ENCODE measurements at places on chromosomes 3 and 15. TPM values are rescaled to one million over a fixed set of nuclear protein-coding genes. Genes with fewer than 3 reads are reported as not detected.

Gene HTR3E
- total RNA-seq = not detected

Gene IGF2BP2
- 116 TPM for total RNA-seq

Gene TMEM212
- total RNA-seq = not detected

Gene SETD2
- 13.3 TPM for total RNA-seq

Gene LMAN1L
- total RNA-seq = not detected

Gene ELL3
- 2.3 TPM for total RNA-seq

Data from hair follicular keratinocyte (primary cell).